ENCODE measurements at places on chromosomes 7 and 10.
A peak's percentile ranks its signal among the peaks of the same experiment; 100 is the strongest.

DNA sequence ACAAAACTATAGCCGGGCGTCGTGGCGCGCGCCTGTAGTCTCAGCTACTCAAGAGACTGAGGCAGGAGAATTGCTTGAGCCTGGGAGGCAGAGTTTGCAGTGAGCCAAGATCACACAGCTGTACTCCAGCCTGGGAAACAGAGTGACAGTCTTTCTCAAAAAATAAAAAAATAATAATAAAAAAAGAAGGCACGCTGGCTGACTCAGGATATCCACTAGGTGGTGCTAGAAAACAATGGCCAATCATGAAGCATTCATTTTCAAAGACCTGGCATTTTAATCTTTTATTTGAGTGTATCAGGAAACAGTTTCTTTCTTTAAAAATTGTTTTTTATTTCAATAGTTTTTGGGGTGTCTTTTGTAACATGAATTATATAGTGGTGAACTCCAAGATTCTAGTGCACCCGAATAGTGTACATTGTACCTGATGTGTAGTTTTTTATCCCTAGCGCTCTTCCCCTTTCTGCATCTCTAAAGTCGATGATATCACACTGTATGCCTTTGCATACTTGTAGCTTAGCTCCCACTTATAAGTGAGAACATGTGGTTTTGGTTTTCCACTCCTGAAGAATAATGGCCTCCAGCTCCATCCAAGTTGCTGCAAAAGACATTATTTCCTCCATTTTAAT lies 88.6 kb downstream of the LYZL1 start:
- no peak for DNase-seq

GRCh38 chr7:15248514-15248913 lies 313.3 kb downstream of the AGMO start:
- no peak for DNase-seq

GRCh38 chr7:50739744-50740435 lies 42.8 kb downstream of the GRB10 start:
- peak; percentile 54 for DNase-seq

DNA sequence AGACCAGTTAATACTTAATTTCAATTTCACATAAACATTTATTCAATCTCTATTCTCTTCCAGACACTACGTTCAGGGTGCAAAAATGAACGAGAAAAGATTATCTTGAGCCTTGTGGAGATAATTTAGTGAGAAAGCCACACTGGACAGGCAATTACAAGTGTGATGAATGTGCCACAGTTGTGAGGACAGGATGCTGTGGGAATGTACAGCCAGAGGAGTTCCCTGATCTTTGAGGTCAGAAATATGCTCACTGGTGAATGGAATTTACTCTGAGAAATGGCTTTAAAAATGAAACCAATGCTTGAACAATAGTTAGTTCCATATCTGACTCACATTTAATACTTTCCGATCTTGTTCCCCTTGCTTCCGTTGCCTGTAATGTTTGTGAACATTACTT lies 864.8 kb downstream of the GATA3 start:
- no peak for DNase-seq

DNA sequence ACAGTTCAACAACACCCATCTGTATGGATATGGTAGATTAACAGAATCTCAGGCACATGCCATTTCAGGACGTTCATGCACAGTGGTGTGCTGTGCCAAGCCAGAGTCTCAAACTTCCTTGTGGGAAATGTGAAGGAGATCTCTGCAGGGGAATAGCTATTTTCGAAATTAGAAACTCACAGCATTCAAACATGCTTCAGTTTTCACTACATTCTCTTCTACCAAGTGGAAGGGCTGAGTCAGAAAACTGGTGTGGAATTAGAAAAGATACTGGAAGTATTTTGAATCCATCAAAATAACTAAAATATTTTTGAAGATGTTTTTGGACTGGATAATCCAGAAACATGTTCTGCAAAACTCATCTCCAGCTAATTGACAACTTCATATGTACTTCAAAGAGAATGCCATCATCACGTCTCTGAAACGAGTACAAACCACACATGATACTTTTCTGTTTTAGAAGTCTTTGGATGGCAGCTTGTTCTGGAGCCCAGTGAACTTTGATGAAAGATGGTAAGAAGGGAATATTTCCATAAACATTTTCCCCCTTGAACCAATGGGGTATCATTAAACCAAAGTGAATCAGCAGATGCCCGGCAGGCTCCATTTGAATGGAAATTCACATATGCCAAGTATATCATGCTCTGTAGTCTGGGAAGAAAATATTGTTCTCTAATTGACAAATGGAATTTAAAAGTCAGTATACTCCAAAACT lies 616.3 kb upstream of the IGFBP3 start:
- DNase-seq = no peak

- no peak for DNase-seq
These were observed 62.1 kb upstream of the COL13A1 start for GRCh38 chr10:69739634-69740033.

DNA sequence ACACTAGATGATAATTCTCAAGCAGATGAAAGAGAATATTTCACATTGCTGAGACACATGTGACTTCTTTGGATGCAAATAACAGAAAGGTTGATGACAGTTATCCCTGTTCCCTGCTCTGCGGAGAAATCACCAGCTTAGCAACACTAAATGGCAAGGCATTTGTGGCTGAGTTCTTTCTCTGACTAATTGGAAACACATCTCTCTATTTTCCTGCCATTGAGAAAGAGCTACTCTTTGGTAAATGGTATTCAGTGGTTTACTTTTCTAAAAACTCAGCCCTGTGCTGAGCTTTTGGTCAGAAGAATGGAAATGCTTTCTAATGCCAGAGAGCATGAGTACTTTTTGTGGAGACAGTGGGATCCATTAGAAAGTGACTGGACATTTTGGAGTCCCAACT lies 771.4 kb downstream of the LRMDA start:
- no peak for DNase-seq

- DNase-seq = no peak
These were observed 4.7 kb downstream of the PDGFA start for GRCh38 chr7:514651-515598.

DNA sequence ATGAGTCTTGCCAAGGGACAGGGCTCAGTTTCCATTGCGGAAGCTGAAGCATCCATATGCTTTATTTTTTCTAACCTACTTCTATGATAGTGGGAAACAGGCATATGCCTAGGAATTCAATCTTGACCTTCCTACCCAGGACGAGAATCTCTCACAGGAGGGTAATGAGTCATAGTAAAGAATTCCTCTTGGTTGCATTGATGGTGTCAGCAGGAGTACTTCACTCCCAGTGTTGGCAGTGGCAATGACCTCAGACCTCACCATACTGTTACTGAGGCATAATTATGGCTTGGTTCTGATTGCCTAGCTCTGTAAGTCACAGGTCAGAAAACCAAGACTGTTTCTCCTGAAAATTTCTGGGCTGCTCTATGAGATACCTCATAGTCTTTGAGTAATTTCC lies 552.9 kb downstream of the ARL4A start:
- no peak for DNase-seq

- DNase-seq = no peak
These were observed 115.5 kb upstream of the ZMIZ1 start for GRCh38 chr10:78953113-78953798.

DNA sequence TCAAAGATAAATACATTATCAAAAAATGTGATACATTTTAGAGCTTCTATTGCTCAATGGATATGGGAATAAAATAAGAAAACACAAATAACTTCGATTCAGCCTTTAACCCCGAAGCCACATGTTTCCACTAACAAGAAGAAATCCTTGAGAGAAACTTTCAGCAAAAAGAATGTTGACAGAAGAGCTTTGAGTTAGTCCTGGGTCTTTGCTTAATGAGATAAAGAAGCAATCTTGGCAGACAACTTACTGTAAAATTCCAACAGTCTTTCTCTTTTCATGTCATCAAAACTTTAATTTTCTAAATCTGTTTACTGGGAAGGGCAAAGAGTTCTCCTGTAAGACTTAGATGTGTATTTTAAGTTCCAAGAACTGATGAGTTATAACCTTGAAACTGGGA lies 810.2 kb downstream of the CNTNAP2 start:
- DNase-seq = no peak

- DNase-seq = no peak
These were observed 30.6 kb upstream of the HNRNPH3 start for GRCh38 chr10:68301301-68301700.

Data from activated CD8-positive, alpha-beta memory T cell treated with anti-CD3 and anti-CD28 coated beads, Interleukin-2, amount 50 U/mL, for 4 hours (primary cell).